ENCODE measurements at places on chromosomes 4 and X.

- no peak for DNase-seq
Measured at GRCh38 chrX:100831219-100831946, 11.2 kb downstream of the CSTF2 start.

DNA sequence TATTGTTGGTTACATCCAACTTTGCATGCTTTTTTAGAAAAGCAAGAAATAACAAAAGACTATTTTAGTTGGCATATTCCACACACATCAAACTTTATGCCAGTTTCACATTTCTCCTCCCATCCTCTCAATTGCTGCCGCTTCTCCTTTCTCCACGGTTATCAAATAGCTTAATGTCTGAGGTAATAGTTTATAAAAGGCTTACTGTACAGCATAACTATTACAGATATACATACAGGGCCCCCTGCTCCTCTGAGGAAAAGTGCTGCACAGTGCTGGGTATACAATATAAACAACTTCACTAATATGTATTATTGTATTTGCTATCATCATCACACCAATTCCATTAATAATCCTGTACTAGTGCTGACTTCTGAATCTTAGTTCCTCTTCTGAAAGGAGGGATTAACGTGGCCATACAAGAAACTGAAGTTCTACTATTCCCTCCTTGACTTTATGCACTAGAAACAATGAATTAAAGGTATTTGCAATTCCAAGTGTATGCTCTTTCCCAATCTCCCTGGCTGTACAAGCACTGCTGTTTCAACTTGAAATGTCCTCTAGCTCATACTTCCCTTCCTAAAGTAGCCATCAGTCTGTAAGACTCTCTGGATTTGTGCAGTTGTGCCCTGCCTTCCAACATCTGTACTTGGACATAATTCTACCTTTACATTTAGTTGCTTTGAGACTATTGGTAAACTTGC is 2.5 kb downstream of the CCNI start:
- DNase-seq = no peak

DNA sequence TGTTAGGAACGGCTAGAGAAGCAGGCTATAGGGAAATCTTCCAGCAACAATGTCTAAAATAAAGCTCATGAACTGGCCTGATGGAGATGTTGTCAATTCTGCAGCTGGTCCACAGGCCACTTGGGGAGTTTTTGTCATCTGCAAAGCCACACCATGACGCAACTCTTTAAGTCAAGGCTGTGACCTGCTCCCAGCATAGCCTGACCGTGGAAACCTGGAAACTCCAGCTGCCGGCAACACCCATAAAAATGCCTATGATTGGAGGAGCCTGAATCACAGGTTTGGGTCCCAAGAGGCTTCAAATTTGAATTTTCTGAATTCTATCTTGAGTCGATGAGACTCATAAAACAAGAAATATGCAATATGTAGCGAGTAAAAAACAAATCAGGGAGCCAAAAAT is 969.2 kb upstream of the PRKX start:
- no peak for DNase-seq

DNA sequence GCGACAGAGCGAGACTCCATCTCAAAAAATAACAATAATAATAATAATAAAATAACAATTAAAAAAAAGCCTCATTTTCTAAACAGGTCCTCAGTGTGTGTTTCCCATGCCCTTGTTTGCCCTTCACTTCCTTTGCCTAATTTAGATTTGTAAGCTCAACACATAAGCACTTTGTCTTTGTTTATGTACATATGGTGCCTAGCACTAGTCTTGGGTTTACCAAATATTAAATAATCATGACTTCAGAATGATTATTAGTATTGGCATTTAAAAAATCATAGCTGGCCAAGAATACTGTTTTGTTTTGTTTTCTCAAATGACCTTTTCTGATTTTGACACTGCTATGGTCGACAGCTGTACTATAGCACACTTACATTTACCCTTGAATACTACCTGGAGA is 6.4 kb upstream of the RAPGEF2 start:
- no peak for DNase-seq

DNA sequence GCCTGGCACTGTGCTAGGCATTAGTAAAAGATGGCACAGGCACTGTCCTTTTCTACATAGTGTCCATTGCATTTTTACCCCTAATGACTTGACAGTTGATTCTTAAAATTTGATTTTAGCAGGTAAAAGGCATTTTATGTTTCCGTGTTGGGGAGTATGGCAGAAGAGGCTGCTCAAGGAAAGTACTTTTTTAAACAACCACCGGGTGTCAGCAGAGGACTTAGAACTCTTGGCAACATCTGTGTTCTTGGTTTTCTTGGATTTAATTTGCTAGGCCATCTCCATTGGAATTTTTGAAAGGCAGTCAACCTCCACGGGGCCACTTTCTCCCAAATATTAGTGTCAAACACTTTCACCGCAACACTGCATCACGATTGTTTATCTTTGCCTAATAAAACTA is 102.9 kb downstream of the TSPAN7 start:
- peak; percentile 28 for DNase-seq

- no peak for DNase-seq
Measured at GRCh38 chr4:113534711-113535110, 226.8 kb downstream of the CAMK2D start.

DNA sequence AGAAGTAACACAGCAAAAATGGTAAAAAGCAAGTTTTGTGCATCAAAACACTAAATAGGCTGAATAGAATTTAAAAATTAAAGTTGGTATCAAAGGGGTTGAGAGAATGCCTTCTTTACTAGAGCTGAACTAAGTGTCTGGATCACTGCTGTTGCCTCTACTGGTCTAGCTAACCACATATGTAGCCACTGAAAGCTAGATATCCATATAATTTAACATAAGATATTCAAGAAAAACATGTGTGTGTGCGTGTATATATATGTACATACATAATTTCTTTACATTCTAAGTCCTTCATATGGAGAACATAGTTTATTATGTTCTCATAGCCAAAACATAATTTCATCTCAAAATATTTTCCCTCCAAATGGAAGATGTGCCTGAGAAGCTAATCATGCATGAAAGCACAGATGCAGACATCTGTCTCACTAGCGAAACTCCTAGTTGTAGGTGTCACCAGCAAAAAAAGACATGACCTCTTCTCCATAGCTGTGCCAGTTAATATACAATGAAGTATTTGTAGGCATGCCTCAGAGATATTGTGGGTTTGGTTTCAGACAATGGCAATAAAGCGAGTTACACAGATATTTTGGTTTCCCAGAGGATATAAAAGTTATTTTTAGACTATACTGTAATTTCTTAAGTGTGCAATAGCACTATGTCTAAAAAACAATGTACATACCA is 47.3 kb downstream of the PDE5A start:
- DNase-seq = no peak

GRCh38 chr4:123676890-123677229 is 280.3 kb downstream of the SPRY1 start:
- no peak for DNase-seq

- no peak for DNase-seq
Measured at GRCh38 chrX:68835104-68835442, 6.3 kb downstream of the EFNB1 start.

- no peak for DNase-seq
Measured at GRCh38 chr4:156636381-156636780, 335.2 kb downstream of the PDGFC start.

DNA sequence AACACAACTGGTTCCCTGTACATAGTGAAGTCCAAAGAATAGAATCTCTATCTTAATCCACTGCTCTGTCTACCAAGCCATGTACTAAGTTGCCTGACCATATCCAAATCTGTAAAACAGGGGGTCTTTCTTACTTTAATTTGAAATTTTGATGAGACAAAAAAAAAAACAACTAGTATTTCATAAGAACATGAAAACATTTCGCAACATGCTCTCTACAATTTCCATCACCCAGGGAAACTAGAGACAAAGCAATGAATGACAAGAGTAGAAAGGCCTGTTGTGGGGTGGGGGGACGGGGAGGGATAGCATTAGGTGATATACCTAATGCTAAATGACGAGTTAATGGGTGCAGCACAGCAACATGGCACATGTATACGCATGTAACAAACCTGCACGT is 279.9 kb downstream of the PPP3CA start:
- DNase-seq = no peak

DNA sequence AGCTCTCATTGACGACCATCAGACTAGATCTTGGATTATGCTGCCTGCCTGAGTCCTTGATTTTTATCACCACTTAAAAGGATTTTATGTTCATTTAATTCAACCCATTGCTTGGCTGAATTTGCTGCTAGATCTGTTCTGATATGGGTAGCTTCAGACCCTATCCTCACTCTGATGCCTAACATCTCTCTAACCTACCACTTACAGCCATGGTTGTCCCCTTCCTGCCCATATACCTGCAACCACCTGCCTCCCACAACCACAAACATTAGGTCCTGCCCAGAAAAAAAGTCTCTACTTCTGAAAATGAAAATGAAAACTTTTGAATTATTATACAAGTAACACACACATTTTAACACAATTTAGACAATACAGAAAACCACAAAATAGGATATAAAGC is 310.8 kb downstream of the HNRNPD start:
- no peak for DNase-seq

- DNase-seq = no peak
Measured at GRCh38 chrX:13376857-13377549, 57.1 kb upstream of the ATXN3L start.

GRCh38 chr4:84433633-84434222 is 65.4 kb downstream of the NKX6-1 start:
- no peak for DNase-seq

GRCh38 chr4:147779451-147779850 is 47.6 kb downstream of the ARHGAP10 start:
- no peak for DNase-seq

DNA sequence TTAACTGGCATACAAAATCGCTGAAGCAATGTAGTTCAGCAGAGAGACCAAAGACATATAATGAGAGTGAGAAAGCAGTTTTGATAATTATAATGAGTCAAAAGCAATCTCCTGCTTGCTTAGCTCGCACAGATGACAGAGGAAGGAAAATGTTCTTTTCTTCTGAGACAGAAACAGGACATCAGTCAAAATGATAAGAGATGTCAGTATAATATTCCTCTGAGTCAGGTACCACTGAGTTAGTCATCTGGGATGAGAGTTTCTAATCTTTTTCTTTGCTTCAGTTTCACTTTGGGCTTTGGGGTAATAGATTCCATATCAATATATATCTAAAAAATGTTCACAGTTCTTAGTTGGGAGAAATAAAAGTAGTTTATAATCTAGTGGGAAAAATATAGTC is 387.2 kb downstream of the PCDH7 start:
- DNase-seq = no peak

DNA sequence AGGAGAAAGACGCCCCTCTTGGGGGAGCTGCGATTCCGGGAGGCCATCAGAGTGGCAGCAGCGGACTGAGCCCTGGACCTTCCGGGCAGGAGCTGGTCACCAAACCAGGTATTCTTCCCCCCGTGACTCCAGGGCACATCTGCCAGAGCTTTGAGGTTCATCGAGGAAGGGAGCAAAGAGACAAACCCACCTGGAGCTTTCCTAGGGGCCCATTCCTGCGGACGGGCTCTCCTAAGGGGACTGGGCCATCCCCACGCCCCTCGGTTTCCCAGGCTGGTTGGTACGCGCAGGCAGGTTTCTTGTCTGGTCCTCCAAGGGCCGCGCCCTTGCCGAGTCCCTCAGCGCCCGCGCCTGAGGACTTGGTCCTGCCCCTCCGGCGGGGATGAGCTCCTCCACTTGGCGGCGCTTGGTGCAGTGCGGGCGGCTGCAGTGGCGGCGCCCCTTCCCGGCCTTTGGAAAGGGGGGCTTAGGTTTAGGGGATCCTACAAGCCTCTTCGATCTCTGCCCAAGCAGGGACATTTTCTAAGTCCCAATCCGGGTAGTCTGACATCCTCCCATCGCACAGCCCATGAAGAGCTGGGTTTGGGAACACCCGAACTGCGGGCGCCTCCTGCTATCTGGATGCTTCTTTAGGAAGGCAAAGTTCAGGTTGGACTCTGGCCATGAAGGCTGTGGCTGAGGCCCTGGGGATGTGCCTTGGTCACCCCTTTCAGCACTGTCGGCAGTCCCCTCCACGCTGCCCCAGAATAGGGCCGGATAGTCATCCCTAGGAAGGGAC is 538 bp downstream of the STBD1 start:
- peak; percentile 77 for DNase-seq

DNA sequence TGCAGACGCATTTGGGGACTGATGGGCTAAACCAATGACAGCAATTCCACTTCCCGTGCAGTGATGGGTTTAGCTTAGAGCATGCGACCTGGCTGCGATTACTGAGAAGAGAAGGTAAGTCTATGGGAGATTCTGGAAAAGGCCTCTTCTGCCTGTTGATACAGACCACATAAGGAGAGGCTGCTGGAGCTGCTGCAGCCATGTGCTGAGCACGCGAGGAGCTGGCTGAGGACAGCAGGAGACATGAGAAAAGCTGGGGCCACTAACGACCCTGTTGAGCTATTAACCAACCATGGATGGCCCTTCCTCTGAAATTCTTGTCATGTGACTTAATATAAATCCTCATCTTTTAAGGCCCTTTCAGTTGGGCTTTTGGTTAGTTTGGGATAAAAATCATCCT is 199.9 kb downstream of the PRDM5 start:
- no peak for DNase-seq

DNA sequence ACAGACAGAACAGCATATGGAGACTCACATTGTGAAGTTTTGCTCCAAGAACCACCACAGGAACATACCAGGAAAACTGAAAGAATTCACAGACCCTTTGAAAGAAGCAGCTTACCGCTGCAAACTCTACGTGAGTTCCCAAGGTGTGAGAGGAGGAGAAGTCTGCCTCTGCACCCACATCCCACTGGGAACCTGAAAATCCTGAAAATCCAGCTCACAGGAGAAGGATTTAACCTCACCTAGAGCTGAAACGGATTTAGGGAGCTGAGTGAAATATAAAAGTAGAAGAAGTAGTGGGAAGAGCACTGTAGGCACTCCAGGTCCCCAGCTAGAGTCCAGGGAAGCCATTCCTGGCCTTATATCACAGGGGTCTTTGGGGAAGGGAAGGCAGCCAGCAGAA is 80.0 kb downstream of the FHIP1A start:
- no peak for DNase-seq

GRCh38 chr4:54904953-54905352 is 220.4 kb downstream of the KDR start:
- no peak for DNase-seq

DNA sequence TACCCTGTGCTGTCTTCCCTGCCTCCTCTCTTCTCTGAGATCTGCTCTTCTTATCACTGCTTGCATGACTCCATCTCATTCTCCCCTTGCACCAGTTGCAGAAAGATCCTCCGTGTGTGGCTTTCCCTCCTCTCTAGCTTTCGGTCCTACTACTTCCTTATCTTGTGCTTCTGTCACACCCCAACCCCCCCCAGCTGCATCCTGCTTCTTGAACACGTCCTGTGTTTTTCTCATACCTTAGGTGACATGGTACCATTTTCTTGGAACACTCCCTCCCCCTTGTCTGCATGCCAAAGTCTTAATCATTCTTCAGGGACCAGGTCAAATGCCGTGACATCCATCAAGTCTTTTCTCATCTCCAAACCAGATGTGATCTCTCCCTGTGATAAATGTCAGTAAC is 46.4 kb downstream of the FHL1 start:
- DNase-seq = no peak

DNA sequence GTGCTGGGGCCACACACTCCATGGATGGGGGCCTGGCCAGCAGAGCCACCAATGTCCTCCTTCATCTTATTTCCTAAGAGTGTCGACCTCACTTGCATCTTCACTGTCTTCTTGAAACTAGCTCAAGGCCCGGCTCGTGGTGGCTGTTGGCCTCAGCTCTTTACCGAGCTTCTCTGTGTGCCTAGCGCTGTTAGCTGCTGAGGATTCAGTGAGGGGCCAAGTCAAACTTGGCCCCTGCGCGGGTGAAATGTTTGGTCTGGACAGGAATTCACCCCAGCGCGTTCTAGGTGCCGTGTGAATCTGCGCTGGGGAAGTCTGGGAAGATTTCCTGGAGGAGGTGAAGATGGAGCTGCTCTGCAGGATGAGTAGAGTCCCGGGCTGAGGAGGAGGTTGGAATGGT is 8.5 kb downstream of the SORCS2 start:
- DNase-seq = no peak
